PC-9 (cell line): ENCODE measurements at places on chromosomes 5 and 9. TPM values are rescaled to one million over a fixed set of nuclear protein-coding genes. Genes with fewer than 3 reads are reported as not detected.

Gene SH2D3C
- total RNA-seq = 0.75 and 0.79 TPM in 2 replicates

- no peak for DNase-seq
Observed at GRCh38 chr5:82594097-82594496, 315.9 kb upstream of the RPS23 start.

GRCh38 chr9:64015136-64015535 lies 1269.9 kb downstream of the FOXD4L5 start:
- no peak for DNase-seq

DNA sequence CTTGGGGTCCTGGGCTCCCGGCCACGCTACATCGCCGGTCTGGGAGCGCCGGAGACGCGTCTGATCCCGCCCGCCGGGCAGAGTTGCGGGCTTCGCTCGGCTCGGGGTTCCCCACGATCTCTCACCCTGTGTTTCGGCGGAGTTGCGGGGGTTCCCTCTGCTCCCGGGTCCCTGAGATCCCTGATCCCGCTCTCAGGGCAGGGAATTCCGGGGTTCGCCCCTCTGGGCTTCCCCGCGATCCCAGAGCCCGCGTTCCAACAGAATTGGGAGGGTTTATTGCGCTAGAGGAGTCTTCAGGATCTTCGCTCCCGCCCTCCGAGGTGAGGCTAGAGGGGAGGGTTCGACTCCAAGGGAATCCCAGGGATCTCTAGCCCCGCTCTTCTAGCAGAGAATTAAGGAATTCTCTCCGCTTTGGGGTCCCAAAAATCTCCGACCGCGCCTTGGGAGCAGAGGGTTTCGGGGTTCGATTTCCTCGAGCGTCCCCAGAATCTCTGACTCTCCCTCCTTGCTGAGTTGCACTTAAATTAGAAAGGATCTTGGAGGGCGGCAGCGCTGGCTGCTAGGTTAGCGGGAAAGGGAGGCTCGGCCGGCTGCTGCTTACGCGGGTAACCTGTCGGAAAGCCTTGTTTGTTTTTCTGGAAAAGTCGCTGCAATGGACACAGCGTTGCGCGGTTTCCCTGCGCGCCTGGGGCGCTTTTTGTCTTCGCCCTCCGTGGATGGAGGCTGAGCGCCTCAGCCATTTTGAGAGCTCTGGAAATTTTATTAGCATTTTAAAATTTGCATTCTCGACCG lies 1.3 kb downstream of the DMRT1 start:
- DNase-seq = no peak

DNA sequence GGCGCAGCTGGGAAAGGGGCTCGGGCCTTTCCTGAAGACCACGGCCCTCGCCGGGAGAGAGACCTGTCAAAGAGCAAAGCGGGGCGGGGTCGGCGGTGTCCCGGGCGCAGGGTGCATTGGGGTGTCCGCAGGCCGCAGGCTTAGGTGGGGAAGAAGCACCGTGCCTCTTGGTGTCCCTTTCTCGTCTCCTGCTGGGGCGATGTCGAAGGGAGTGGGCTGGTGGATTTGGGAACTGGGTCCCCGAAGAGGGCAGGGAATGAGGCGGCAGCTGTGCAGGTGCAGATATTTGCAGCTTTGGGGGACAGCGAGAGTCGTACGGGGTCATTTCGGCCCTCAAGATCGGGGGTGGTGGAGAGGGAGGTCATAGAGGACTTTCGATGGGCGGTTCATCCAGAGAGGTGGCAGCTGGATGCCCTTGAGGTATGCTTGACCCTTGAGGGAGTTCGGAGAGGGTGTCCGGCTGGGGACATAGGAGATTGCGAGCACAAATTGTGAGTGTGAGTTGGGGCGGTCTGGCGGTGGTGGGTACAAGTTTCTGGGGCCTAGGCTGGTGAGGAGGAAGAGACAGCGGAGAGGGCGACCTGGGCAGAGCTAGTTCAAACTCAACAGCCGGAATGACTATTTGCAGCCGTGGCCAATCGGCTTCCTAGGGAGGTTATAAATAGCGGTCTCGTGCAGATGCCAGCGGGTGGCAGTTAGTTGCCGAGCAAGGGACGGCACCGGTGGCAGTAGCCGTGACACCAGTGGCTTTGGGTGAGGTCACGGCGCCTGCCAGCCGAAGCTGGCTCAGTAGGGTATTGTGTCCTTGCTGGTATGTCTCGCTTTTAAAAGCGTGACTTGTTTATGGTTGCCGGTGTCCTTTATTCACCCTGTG lies 601 bp downstream of the NNT start:
- DNase-seq = no peak

GRCh38 chr5:95533761-95534160 lies 21.0 kb downstream of the SKIC3 start:
- DNase-seq = no peak

DNA sequence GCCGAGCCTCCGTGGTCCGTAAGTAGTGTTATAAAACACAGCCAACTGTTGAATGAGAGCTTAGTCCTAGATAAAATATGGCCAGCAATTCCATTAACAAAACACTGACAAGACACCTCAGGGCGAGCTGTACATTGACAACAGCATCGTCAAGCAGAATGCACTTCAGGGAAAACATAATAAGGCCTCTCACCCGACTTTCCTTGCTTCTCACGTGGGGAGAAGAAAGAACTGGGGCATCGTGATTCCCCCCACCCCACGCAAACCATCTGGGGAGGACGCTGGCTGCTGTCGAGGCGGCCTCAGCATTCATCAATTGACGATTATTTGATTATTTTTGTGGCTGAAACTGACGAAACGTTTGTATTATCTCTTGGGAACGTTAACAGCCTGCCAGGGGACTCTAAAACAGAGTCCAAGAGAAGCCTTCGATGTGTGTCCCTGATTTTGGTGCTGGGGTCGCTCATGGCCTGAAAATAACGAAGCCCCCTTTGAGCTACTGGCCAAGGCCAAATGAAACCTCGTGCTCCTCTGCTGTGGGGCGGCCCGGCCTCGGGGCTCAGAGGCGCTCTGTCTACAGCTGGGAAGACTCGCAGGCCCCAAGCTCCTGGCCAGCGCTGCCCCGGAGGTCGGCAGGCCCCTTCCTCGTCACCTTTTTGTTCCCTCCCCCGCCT lies 464 bp downstream of the GDF9 start:
- no peak for DNase-seq

DNA sequence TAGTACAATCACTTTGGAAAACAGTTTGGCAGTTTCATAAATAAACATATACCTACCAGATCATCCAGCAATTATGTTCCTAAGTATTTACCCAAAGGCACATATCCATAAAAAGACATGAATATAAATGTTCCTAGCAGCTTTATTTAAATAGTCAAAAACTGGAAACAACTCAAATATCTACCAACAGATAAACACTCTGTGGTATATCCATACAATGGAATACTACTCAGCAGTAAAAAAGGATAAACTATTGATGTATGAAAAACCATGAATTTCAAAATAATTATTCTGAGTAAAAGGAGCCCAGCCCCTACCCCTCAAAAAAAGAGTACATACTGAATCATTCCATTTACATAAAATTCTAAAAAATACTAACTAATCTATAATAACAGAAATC lies 232.7 kb upstream of the SLC30A5 start:
- DNase-seq = no peak

GRCh38 chr5:89377767-89378455 lies 494.9 kb upstream of the MEF2C start:
- no peak for DNase-seq

GRCh38 chr5:53257806-53258373 lies 148.3 kb upstream of the MOCS2 start:
- DNase-seq = no peak

GRCh38 chr5:94562327-94562971 lies 56.0 kb downstream of the KIAA0825 start:
- DNase-seq = no peak
